ENCODE measurements at places on chromosomes 2 and 18.

- DNase-seq, result no peak
Measured at GRCh38 chr18:32696376-32696775, 76.4 kb downstream of the KLHL14 start.

DNA sequence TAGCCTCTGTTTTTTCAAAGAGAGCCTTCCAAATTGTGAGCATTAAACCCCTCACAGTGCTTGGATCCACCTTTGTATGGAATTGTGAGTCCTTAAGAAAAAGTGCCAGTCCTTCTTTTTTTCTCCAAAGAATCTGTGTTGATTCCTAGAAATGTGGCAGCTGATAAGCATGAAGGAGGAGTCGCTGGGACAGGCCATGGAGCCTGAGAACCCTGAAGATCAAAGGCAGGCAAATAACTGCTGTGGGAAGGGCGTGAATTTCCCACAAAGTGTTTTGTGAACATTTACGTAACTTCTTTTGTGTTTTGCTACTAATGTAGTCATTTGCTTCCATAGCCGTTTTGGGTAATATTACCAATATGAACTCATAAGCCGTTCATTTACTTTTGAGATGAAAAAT, 27.7 kb upstream of the CHMP1B start:
- no peak for DNase-seq

GRCh38 chr2:101759162-101759561, 61.7 kb downstream of the MAP4K4 start:
- no peak for DNase-seq

GRCh38 chr2:167335541-167335992, 447.3 kb downstream of the XIRP2 start:
- no peak for DNase-seq

GRCh38 chr2:159172403-159172802, 114.1 kb downstream of the WDSUB1 start:
- no peak for DNase-seq

- DNase-seq, result no peak
Measured at GRCh38 chr2:63544017-63544627, 44.2 kb downstream of the WDPCP start.

- DNase-seq, result no peak
Measured at GRCh38 chr2:241376808-241377207, 20.7 kb downstream of the FARP2 start.

GRCh38 chr2:104078431-104079157, 775.3 kb upstream of the POU3F3 start:
- DNase-seq, result no peak

DNA sequence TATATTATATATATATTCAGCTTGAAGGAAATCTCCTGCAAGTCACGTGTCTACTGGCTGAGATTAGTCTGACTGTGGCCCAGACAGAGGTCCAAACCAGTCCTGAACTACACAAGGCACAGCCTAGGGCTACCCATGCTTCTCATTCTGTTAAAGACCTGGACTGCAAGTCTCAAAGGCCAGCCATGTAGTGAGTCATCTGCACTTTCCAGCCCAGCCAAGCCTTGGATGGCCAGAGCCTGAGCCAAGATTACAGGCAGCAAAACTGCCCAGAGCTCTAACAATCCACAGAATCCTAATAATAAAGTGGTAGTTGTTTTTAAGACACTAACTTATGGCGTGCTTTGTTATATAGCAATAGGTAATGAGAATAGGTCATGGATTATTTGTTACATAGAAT, 259.6 kb downstream of the SS18 start:
- DNase-seq, result no peak

DNA sequence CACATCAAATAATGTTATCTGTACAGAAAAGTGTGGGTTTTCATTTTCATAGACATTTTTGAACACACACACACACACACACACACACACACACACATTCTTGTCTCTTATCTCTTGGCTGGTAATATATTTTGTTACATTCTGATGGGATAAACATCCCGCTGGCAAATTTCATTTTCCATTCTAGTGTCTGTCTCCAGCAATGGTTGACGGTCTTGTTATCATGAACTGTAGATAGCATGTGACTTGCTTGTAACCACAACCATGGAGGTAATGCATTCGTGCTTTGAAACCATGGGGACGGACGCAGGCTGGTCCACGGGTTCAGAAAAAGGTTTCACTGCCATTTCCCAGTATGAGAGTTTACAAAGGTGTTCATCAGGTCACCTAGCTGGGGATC, 156.4 kb downstream of the PPP1R1C start:
- no peak for DNase-seq

GRCh38 chr2:237429753-237430152, 15.8 kb upstream of the COL6A3 start:
- no peak for DNase-seq

DNA sequence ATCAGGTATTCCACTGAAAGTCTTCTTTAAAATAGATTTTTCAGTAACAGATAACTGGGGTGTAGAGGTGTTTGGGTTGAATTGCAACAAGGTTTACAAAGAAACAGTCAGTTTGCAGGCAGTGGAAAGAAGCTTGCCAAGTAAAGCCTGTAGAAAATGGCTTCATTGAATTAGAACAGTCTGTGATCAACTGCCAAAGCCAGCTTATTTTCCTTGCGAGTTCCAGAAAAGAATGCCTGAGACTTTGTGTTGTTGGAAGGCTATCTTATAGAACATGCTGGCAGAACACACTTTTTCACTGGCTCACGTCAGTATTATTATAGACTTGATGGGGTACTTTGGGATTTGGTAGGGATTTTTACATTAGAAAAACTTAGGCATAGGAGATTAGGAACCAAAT, 601.0 kb downstream of the XIRP2 start:
- DNase-seq, result no peak

GRCh38 chr2:6917761-6918421, 679 bp downstream of the RNF144A start:
- DNase-seq, result no peak

- DNase-seq, result no peak
Measured at GRCh38 chr2:158996378-158996993, 28.0 kb downstream of the TANC1 start.

GRCh38 chr2:132439703-132440398, 23.2 kb downstream of the GPR39 start:
- DNase-seq, result no peak

DNA sequence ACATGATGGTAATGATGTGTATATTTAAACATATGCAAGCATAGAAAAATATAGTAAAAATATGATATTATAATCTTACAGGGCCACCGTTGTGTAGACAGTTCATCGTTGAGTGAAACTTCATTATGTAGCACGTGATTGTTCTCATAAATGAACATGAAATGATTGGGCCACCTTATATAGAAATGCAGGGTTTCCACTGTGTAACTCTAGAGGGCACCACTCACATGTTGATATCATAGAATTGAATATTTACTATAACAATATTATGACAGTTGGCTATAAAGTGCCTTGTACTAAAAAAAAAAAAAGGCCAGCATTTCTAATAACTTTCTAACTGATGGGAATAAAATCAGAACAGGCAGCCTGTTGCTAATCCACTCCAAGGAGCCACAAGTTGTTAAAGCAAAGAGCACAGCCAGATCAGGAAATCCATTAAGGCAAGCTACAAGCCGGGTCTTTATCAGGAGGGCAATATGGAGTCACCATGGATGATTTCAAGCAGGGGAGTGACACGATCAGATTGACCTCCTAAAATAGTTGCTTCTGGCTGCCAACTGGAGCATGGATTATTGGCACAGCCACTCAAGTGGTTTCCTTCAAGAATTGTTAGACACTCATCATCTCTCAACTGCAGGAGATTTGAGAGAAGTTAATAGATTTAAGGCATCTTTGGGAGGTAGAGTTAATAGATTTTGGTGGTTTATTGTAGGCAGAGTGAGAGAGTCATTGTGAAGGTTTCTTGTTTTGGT, 16.7 kb downstream of the IL1F10 start:
- no peak for DNase-seq

DNA sequence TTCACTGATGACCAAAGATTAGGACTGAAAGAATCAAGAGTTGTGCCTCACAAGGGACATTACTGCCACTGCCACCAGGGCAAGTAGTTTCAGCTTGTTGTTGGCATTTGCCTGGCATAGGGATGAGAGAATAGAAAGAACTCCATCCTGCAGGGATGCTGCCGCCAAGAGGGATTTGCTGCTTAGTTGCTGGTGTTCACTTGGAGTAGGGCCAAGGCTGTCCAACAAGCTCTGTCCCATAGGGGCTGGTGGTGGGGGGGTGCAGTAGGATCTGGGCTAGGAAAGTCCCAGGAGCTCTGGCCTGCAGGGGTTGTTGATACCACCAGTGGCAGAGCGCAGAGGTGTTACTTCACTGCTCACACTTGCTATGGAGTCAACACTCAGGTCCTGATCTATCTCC, 84.9 kb upstream of the MGAT4A start:
- DNase-seq, result no peak

- no peak for DNase-seq
Measured at GRCh38 chr2:36708041-36708741, 11.7 kb downstream of the VIT start.

GRCh38 chr2:230602562-230603230, 109.9 kb upstream of the CAB39 start:
- DNase-seq, result no peak

GRCh38 chr18:22946217-22946616, 13.1 kb downstream of the RBBP8 start:
- DNase-seq, result no peak

DNA sequence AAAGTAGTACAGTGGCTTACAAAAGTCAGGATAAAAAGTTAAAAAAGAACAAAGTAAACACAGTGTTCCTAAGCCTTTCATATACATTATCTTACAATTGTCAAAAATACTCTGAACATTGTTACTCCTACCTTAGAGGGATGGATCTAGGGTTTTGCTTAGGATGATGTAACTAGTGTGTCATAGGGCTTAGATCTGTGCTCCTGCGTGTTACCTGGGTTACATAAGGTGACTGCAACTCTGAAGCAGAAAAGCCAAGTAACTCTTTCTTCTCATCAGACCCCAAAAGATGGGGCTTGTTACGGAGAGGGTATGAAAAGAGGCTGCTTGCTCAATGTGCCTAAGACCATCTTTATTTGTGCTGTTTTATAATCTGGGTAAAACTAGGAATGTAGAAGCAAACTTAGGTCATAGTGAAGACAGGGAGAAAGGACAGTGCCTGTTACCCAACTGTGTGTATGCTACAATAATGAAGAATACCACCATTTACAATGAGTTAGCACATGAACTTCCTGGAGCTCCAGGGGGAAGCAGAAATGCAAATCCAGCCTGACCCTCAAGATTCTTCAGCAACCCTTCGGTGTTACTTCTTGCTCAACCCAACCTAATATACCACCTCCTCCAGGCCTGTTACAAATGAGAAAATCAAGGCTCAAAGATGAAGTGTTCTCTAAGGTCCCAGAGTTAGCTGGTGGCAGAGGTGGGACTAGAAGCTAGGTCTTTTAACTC, 42.0 kb upstream of the STK17B start:
- DNase-seq, result no peak

GRCh38 chr2:25246001-25246400, 77.6 kb upstream of the POMC start:
- no peak for DNase-seq

DNA sequence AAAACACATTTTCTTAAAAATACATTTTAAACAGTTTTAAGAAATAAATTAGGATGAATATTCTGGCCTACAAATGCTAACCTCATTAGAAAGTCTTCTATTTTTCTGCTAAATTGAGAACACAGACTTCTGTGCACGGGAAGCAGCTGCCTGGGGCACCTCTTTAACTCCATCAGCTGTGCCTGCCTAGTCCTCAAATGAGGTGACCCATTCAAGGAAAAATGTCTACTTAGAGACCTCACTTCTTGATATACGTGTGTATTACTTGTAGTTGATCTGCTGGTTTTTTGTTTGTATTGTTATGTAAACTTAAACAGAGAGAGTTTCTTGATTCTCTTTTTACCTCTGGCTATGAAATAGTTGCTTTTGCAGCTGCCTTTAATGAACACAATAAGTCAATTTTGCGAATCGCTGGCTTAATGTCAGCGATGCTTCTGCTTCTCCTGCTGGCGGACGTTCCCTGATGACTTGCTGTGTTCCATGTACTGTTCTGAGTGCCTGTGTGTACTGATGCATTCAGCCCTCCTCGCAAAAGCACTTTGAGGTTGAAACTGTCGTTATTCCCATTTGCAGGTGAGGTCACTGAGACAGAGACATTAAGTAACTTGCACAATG, 88.7 kb upstream of the TXNDC2 start:
- no peak for DNase-seq

DNA sequence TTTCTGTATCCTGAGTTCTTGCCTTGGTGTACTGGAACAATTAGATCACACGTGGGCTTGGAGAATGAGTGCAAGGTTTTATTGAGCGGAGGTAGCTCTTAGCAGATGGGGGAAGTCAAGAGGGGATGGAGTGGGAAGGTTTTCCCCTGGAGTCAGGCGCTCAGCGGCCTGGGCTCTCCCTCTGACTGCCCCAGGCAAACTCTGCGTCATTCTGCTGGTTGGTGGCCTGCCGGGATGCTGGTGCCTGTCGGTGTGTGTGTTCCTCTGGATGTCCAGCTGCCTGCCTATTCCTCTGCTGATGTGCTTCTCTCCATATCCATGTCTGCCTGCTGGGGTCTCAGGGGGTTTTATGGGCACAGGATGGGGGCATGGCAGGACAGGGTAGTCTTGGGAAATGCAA, 111.0 kb downstream of the TRIB2 start:
- DNase-seq, result no peak

DNA sequence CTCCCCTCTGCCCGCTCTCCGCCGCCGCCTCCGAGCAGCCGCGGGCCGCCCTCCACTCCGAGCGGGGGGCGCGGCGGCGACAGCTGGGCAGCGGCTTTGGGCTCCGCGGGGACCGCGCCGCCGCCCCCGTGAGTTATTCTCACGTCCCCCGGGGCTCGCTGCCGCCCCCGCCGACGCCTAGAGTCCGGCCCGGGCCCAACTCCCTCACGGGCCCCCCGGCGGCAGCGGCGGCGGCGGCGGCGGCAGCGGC, 645 bp downstream of the MIB1 start:
- DNase-seq, result no peak

- no peak for DNase-seq
Measured at GRCh38 chr2:35803126-35803525, 552.5 kb upstream of the CRIM1 start.

DNA sequence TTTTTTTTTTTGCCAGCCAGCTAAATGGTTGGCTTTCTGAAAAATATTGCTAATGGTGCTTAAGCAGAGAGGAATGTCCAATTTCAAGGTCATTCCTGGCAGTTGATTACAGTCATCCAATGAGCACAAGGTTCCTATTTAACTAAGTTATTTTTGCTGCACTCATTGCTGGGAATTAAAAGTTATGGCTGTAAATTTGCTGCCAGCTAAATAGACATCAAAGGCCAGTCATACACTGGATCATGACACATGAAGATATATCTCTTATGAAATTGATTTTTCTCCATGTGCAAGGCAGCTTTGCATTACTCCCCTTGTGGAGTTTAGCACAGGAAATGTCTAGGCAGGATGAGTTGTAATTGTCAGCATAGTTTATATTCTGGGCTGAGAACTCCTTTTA, 1898.4 kb upstream of the CELF4 start:
- DNase-seq, result no peak

- DNase-seq, result no peak
Measured at GRCh38 chr2:184210329-184210728, 388.0 kb upstream of the ZNF804A start.

- DNase-seq, result no peak
Measured at GRCh38 chr2:149020432-149020851, 18.1 kb upstream of the LYPD6B start.

- no peak for DNase-seq
Measured at GRCh38 chr2:86225581-86225980, 26.3 kb downstream of the MRPL35 start.

GRCh38 chr2:20609349-20609994, 41.4 kb downstream of the HS1BP3 start:
- DNase-seq, result no peak

- DNase-seq, result no peak
Measured at GRCh38 chr18:78245451-78245850, 734.2 kb upstream of the SALL3 start.
